ENCODE measurements at places on chromosomes 5 and 9.

- DNase-seq = no peak
Measured at GRCh38 chr5:180117000-180117725, 45.6 kb upstream of the RNF130 start.

DNA sequence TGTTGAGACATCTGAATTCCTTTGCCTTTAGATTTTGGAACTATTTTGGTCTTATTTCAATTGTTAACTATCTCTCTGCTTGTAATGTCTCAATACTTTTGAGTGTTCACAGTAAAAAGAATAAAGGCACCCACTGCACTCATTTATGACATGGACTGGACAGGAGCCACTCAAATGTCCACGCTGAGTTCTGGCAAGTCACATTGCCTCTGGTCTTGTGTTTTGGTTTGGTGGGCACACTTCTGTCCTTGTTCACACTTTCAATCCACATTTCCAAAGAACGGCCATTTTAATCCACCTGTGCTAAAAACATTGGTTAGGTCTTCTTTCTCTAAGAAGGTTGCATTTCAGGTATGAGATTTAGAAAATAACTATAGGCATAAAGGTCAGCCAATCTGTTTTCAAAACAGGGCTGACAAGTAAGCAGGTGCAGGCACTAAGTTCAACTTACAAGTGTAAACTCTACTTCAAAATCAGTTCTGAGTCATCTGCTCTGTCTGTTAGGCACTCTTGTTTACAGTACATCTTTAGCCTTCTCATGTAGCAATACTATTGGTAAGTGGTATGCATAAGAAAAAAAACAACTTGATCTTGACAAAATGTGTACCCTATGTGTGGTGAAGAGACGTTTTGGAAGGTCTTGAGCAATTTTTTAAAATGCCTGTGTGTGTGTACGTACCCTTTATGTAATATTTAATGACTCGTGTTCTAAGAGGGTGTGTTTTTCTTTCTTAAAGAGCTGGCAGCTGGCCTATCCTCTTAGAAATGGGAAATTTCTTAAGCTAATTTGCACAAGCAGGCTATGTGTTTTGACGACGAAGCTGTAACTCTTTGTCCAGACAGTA, 31.5 kb upstream of the ZFAND5 start:
- DNase-seq = no peak

GRCh38 chr5:93082981-93083380, 498.0 kb downstream of the NR2F1-AS1 start:
- no peak for DNase-seq

DNA sequence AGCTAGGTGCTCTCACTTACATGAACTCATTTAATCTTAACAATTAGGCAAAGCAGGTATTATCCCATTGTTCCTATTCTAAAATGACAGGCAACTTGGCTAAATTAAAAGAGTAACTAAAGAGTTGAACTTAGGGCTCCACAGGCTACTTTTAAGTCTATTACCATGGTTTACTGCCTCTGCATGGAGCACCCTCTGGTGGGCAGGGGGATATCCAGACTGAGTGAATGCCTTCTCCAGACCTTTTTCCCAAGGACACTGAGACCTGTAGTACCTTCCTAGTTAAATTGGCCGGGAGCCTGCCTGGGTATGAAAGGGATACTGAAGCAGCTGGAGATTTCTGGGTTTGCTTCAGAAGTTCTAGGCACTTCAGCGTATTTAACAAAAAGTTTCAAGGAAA, 238.1 kb downstream of the ELAVL2 start:
- no peak for DNase-seq

DNA sequence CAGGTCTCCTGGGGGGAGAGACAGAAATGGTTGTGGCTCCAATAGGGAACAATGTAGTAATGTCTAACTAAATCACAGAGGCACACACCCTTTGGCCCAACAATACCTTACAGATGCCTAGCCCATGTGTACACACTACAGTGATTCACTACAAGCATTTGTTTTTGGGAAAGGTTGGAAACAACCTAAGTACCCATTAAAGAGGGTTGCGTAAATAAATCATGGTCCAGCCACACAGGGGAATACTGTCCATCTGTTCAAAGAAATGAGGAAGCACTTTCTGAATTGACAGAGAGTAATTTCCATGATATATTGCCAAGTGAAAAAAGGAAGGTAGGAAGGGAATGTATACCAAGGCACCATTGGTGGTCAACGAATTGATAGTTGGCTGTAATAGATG, 22.0 kb upstream of the GTF3C5 start:
- no peak for DNase-seq

DNA sequence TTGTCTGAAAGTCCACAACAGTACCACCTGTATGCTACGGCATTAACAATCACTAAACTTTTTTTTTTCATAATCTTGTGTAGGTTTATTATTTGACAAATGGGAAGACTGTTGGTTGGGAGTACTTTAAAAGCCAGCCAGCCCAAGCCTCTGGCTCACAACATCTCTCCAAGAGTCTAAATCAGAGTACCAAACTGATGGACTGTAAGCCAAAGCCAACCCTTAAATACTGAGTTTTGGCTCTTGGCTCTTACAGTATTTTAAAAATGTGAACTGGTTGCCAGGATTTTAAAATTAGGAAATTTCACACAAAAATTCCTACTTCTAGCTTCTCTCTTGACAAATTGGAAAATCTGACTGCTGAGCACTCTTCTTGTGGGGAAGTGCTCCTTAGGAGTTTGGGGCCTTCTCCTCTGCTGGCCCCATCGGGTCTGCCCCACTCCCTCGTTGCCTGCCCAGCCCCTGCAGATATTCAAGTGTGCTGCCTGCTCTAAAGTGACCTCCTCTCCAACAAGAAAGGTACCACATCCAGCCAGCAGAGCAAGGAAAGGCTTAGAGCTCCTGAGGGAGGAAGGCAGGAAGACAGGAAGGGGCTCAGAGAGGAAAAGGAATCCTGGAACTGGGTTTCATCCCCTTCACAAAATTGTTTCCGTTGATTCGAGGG, 21.8 kb upstream of the TMOD1 start:
- no peak for DNase-seq

- DNase-seq = no peak
Measured at GRCh38 chr5:143541943-143542797, 138.7 kb upstream of the NR3C1 start.

DNA sequence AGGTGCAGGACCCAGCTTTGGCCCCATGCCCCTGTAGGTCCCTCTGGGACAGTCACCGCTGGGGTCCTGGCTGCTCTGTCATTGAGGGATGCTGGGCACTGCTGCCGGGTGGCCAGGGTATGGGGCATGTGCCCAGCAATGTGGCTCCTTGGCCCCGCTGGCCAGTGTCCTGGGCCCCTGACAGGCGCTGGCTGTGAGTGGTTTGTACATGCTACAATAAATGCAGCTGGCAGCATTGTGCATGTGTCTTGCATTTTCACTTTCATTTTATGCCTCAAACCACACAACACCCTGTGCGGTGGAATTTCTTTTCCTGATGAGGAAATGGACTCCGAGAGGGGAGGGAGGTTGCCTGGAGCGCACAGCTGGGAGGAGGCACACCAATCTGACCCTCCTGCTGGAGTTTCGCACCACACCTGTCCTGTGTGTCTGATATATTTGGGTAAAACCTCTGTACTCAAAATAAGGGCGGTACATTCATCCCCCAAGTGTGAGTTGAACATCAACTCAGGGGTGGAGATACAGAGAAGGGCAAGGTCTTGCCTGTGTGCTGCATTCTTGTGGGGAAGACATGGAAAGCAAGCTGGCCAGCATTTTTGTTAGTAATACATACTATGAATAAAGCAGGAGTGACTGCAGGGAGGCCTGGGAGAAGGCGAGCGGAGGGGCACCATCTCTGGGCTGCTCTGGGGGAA, 11.7 kb downstream of the TSPAN17 start:
- DNase-seq = no peak

DNA sequence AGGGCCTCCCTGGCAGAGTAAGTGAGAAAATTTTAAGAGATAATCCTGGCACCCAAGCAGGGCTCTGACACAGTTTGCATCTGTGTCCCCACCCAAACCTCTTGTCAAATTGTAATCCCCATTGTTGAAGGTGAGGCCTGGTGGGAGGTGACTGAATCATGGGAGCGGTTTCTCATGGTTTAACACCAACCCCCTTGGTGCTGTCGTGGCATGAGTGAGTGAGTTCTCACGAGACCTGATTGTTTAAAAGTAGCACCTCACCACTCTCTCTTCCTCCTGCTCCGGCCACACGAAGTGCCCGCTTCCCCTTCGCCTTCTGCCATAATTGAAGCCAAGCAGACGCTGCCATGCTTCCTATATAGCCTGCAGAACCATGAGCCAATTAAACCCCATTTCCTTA, 80.1 kb downstream of the FBXW11 start:
- DNase-seq = no peak

DNA sequence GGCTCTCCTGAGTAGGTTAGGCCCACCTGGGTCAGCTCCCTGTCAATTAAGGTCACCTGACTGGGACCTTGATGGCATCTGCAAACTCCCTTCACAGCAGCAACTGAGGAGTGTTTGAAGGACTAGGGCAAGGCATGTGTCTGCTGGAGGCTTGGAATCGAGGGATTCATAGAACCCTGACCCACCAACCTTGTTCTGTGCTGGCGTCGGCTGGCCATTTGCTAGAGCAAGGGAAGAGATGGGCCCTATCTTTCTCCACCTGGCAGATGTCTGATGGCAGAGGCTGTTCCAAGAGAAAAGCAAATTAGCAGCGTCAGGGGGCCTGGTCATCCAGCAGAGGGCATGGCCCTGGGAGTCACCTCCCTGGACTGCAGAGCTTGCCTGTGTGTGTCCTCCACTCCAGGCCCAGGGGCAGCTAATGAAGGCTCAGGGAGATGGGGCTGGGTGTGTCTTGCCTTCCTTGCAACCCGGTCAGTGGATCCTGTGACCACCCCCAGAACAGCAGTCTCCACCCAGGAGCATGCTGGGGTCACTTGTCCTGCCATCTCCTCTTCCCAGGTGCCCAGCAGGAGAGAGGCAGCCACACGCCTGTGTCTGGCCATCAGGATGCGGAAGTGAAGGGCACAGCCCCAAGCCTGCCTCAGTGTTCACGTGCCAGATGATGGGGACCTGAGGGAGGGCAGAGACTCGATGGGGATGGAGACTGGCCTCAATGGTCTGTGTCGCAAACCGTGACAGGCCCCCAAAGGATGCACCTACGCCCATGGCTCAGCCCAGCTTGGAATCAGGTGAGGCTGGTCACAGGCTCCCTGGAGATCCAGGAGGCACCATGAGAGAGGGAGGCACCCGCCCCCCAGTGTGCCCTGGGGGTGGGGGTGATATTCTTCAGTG, 53.9 kb downstream of the BARX1 start:
- DNase-seq = no peak

DNA sequence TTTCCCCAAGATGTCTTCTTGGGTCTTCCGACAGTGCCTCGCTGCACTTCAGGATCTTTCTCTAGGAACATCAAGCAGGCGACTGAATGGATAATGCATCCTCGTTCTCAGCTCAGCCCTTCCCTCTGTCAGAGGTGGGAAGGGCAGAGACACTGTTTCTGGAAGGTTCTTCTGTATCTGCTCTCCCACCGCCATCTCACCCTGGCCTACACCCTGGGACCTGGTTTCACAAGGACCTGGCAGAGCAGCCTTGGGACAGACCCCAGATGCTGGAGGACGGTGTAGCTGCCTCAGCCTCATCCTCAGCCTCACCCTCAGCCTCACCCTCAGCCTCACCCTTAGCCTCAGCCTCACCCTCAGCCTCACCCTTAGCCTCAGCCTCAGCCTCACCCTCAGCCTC, 18.5 kb downstream of the MRPL36 start:
- no peak for DNase-seq

DNA sequence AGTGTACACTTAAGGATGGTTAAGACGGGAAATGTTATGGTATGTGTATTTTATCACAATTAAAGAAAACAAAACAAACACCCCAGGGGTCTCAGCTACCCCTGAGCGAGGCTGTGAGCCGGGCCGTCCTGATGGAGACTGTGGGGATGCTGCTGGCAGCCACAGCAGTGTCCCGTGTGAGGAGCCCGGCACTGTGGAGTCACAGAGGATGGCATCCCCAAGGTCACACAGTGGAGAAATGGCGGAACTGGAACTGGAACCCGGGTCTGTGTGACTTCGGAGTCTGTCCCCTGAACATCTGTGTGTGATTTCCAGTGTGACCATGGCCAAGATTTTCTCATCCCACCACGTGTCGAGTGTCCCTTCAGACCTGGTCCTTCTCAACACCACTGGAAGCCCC, 80.7 kb upstream of the PHYKPL start:
- DNase-seq = no peak

DNA sequence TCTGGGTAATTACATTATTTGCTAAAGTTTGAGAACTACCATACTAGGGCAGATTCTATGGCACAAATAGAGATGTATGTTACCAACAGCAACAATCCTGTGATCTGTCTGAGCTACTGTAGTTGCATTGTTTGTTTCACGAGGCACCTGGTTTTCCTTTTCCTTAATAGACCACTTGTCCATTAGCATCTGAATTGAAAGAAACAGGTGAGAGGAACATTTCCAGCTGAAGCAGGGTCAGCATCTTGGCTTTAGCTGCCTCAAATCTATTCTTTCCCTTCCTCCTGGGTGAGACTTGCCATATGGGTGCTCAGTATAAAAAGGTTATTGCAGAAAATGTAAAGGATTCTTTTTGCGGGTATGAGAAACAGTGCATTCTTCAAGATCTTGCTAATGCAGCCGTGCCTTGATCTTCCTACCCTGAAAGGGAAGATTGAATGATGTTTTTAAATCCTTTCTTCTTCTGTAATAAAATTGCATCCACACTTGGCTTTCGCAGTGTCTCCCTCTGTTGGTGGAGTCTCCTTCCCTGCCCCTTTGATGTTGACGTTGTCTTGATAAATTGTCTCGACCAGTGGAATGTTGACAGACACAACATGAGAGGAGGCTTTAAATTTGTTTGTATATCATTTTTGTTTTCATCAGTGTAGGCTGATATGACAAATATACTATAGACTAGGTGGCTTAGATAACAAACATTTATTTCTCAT, 118.0 kb upstream of the BRINP1 start:
- no peak for DNase-seq

DNA sequence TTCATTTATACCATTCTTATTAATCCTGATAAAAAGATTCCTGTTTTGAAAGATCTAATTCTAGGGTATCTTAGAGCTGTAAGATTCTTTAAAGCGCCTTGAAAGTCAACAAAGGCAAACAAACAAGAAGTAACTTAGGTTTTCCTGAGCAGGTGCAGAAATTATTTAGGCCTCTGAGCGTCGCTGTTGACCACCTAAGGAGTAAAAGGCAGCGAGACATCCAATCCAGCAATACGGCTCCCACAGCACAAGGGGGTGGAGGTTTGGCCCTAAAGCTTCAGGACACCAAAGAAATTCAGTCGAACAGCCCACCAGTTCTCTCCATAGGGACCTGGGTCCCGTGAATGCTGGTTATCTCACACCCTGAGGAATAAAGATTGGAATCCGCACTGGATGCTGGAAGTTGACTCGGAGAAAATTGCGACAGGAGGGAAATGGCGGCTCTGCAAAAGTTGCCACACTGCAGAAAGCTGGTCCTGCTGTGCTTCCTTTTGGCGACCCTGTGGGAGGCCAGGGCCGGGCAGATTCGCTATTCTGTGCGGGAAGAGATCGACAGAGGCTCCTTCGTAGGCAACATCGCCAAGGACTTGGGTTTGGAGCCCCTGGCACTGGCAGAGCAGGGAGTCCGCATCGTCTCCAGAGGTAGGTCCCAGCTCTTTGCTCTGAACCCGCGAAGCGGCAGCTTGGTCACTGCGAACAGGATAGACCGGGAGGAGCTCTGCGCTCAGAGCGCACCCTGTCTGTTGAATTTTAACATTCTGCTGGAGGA, at the start of gene PCDHGA2:
Gene PCDHGA2 (plus strand): TSS at position 223 of the 769 bp plus-strand sequence.
- peak; percentile 25 for DNase-seq

Measured in erythroblast (primary cell).